ENCODE measurements at places on chromosomes 7 and 10. TPM values are rescaled to one million over a fixed set of nuclear protein-coding genes. Genes with fewer than 3 reads are reported as not detected.

DNA sequence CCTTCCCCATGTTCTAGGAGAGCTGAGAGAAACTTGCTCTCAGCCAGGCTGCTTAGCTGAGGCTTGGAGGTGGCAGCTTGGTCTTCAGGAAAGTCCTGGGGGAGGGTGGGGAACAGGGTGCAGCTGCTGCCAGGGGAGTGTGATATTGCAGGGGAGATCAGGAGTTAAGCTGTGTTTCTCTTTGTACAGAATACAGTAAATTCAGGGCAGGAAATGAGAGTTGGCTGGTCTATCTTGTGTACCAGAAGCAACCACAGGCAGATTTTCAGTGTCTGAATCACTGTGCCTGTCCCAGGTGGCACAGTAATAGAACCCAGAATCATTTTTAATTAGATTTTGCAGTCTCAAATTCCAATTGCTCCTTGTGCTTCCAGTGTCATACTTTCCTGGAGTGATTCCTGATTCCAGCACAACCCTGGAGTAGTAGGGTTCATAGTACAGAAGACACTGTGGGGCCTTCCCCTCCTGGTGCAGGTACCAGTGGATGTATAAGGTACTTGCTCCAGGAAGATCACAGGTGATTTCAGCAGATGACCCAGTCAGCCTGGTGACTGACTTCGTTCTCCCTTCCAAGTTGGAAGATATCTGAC is 94.0 kb upstream of the TARP start:
- H3K36me3 ChIP-seq = no peaks in the 10 kb centered on the region
- DNase-seq = no peak
- H3K27me3 ChIP-seq = no peaks in the 10 kb centered on the region
- no peaks in the 10 kb centered on the region for H3K4me1 ChIP-seq

GRCh38 chr10:3774018-3774813 is 10.8 kb downstream of the KLF6 start:
- no peaks in the 10 kb centered on the region for H3K36me3 ChIP-seq
- H3K27me3 ChIP-seq = no peaks in the 10 kb centered on the region
- peaks cover 19% of the 10 kb centered on the region for H3K4me1 ChIP-seq
- no peak overlapping the region for H3K27ac ChIP-seq
- no peak for DNase-seq

- H3K4me3 ChIP-seq = no peak overlapping the region
- no peaks in the 10 kb centered on the region for H3K27me3 ChIP-seq
- no peak overlapping the region for H3K27ac ChIP-seq
- H3K4me1 ChIP-seq = peaks cover 34% of the 10 kb centered on the region
These were observed 143.0 kb downstream of the NEURL1 start for GRCh38 chr10:103636492-103636891.

DNA sequence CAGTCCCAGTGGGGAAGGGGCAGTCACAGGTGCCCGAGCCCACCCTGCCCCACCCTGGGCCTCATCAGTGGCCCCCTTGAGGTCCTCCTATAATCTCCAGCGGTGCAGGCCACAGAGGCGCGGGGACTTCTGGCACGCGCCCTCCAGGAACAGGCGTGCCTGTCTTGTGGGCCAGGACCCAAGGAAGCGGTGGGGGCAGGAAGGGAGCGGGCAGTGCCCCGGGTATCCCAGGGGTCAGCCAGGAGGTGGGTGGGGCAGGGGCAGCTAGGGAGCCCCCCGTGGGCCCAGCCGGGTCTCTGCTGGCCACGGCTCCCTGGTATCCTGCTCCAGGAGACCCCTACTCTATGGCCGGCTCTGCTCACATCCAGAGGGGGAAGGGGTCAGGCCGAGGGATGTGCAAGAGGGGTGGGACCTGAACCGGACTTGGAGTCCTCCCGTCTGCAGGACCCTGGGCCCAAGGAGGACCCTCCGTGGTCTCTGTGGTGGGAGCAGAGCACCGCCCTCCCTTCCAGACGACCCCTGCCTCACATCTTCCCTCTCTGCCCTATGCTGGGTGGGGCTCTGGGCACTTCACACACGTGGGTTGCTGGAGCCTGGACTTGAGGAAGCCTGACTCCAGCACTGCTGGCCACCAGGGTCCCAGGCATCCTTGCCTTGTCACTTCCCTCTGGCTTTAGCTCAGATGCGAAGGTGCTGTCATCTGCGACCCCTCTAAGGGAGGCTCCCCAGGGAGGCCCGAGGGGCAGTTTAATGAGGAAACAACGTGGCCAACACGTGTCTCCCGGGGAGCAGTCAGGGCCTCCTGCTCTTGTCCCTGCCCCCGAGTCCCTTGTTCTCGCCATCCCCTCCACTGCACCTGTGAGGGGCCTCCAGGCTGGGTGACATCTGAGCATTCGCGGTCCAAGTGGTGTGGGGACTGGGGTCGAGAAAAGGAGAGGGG is 18.3 kb upstream of the GRIFIN start:
- peaks cover 28% of the 10 kb centered on the region for H3K4me1 ChIP-seq
- DNase-seq = no peak
- H3K4me3 ChIP-seq = no peak overlapping the region
- no peak overlapping the region for H3K27ac ChIP-seq
- no peaks in the 10 kb centered on the region for H3K36me3 ChIP-seq

DNA sequence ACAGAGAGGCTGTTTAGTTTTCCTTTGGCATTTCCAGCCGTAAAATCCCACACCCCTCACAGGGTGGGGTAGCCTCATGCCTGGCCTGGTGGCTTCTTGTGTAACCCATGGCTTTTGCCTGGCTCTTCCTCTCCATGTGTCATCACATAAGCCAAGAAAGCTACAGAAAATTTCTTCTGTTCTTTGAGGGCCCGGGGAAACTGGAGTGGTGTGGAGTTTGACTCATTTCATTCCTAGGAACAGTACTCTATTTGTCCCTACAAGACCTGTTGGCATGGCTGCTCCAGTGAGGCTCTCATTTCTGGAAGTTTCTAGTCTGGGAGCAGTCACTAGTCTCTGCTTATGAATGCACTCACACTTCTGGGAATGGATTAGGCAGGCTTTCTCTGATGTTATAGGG is 523.9 kb downstream of the SUGCT start:
- no peak for DNase-seq
- no peaks in the 10 kb centered on the region for H3K27me3 ChIP-seq
- H3K27ac ChIP-seq = no peak overlapping the region
- no peak overlapping the region for H3K4me3 ChIP-seq
- no peaks in the 10 kb centered on the region for H3K4me1 ChIP-seq

- H3K4me3 ChIP-seq = no peak overlapping the region
- no peaks in the 10 kb centered on the region for H3K4me1 ChIP-seq
- no peaks in the 10 kb centered on the region for H3K36me3 ChIP-seq
- DNase-seq = no peak
These were observed 28.6 kb downstream of the PLA2G12B start for GRCh38 chr10:72925951-72926465.

DNA sequence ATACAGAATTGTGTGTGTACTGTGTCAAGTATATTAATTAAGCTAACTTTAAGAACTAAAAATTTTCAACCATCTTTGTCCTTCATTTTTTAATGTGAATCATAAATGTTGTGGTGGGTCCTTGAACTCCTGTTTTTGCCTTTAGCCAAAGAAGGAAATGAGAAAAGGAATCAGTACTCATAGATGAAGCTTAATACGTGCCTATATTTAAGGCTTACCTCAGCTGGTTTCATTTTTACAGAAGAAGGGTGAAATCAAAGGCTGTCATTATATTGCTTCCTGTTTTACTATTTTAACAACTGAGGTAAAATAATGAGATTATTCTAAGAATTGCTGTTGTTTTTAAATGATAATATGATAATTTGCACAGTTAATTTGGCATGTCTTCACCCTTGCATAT is 6.3 kb upstream of the SNX13 start:
- H3K4me3 ChIP-seq = no peak overlapping the region
- no peaks in the 10 kb centered on the region for H3K27me3 ChIP-seq
- H3K36me3 ChIP-seq = no peaks in the 10 kb centered on the region

- no peak overlapping the region for H3K27ac ChIP-seq
- H3K4me1 ChIP-seq = no peaks in the 10 kb centered on the region
- no peak for DNase-seq
- H3K36me3 ChIP-seq = no peaks in the 10 kb centered on the region
These were observed 18.8 kb downstream of the NEBL start for GRCh38 chr10:20877986-20878983.

- no peaks in the 10 kb centered on the region for H3K36me3 ChIP-seq
- no peaks in the 10 kb centered on the region for H3K27me3 ChIP-seq
- no peak overlapping the region for H3K4me3 ChIP-seq
- H3K27ac ChIP-seq = no peak overlapping the region
- no peak for DNase-seq
- peaks cover 32% of the 10 kb centered on the region for H3K4me1 ChIP-seq
These were observed 77.3 kb downstream of the CTBP2 start for GRCh38 chr10:125082881-125083575.

GRCh38 chr7:155255621-155256020 is 42.1 kb upstream of the INSIG1 start:
- H3K4me1 ChIP-seq = peaks cover 43% of the 10 kb centered on the region
- no peaks in the 10 kb centered on the region for H3K36me3 ChIP-seq
- DNase-seq = no peak
- H3K27ac ChIP-seq = no peak overlapping the region
- no peak overlapping the region for H3K4me3 ChIP-seq
- no peaks in the 10 kb centered on the region for H3K27me3 ChIP-seq

DNA sequence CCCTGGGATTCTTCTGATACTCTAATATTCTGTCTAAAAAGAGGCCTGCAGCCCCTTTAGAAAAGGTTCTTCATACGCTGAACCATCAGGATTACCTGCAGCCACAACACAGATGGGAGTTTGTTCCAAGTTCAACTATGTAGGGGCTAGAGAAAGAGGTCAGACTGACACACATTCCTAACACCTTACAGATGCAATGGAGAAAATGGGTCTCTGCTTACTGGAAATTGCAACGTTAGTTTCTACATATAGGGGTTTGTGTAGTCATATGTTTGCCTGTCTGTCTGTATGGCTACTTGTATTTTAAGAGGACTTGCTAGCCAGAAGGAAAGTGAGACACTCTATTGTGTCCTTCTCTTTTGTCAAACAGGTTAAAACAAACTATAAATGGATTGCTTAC is 618.5 kb downstream of the INHBA start:
- no peaks in the 10 kb centered on the region for H3K4me1 ChIP-seq
- H3K27ac ChIP-seq = no peak overlapping the region
- H3K27me3 ChIP-seq = no peaks in the 10 kb centered on the region

DNA sequence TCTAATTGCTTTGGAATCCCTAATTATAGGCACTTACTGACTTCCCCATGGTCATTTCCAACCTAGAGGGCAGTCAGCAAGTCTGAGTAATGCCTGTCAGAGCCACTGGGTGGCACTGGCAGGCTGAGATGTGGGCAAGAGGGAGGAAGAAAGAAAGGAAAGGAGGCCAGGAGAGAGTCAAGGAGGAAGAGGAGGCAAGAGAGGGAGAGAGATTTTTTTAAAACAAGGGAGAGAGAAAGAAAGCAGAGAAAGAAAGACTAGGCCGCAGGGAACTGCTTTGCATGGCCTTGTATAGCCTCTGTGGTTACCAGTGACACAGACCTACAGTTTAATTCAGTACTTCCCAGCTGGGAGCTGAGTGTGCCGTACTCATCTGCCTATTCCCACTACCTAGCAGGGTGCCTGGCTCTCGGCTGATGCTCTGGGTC is 210.4 kb upstream of the ADO start:
- no peak overlapping the region for H3K27ac ChIP-seq
- DNase-seq = peak; percentile 61
- no peak overlapping the region for H3K4me3 ChIP-seq
- H3K27me3 ChIP-seq = no peaks in the 10 kb centered on the region
- no peaks in the 10 kb centered on the region for H3K4me1 ChIP-seq

GRCh38 chr10:4981722-4982471 is 18.7 kb downstream of the AKR1C1 start:
- H3K4me3 ChIP-seq = no peak overlapping the region
- H3K27me3 ChIP-seq = no peaks in the 10 kb centered on the region
- DNase-seq = peak; percentile 77
- no peaks in the 10 kb centered on the region for H3K36me3 ChIP-seq

- no peaks in the 10 kb centered on the region for H3K36me3 ChIP-seq
- no peak overlapping the region for H3K4me3 ChIP-seq
- H3K27ac ChIP-seq = no peak overlapping the region
- no peaks in the 10 kb centered on the region for H3K27me3 ChIP-seq
These were observed 133.0 kb upstream of the AUTS2 start for GRCh38 chr7:69465262-69465661.

- no peaks in the 10 kb centered on the region for H3K36me3 ChIP-seq
- no peak overlapping the region for H3K27ac ChIP-seq
- no peak for DNase-seq
- no peak overlapping the region for H3K4me3 ChIP-seq
- no peaks in the 10 kb centered on the region for H3K4me1 ChIP-seq
- no peaks in the 10 kb centered on the region for H3K27me3 ChIP-seq
These were observed 358.9 kb downstream of the FRMD4A start for GRCh38 chr10:13971601-13972475.

- DNase-seq = peak; percentile 87
- no peaks in the 10 kb centered on the region for H3K27me3 ChIP-seq
- no peaks in the 10 kb centered on the region for H3K36me3 ChIP-seq
- H3K27ac ChIP-seq = no peak overlapping the region
- H3K4me1 ChIP-seq = peaks cover 3% of the 10 kb centered on the region
These were observed 16.1 kb upstream of the IMPDH1 start for GRCh38 chr7:128425850-128426249.

GRCh38 chr7:84829719-84830118 is 357.1 kb downstream of the SEMA3D start:
- no peak for DNase-seq
- no peaks in the 10 kb centered on the region for H3K36me3 ChIP-seq
- H3K4me3 ChIP-seq = no peak overlapping the region
- no peaks in the 10 kb centered on the region for H3K27me3 ChIP-seq

DNA sequence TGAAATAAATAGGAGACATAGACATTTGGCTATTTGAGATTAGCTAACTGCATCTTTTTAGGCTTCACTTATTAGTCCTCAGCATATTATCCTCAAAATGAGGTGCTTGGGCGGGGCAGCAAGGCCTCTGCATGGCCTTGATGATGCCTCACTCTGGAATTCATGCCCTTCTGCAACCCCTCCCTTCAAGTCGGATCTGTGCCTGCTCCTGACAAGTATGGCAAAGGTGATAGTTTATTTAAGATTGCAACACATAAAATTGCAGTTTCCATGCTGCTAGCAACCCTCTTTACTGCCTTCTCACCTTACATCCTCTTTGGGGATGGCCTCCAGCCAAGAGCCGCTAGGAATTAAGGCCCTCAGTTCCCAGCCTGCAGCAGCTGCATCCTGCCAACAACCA is 241.3 kb upstream of the ADARB2 start:
- no peak overlapping the region for H3K27ac ChIP-seq
- DNase-seq = no peak
- H3K4me1 ChIP-seq = no peaks in the 10 kb centered on the region
- H3K36me3 ChIP-seq = no peaks in the 10 kb centered on the region
- H3K4me3 ChIP-seq = no peak overlapping the region
- no peaks in the 10 kb centered on the region for H3K27me3 ChIP-seq

DNA sequence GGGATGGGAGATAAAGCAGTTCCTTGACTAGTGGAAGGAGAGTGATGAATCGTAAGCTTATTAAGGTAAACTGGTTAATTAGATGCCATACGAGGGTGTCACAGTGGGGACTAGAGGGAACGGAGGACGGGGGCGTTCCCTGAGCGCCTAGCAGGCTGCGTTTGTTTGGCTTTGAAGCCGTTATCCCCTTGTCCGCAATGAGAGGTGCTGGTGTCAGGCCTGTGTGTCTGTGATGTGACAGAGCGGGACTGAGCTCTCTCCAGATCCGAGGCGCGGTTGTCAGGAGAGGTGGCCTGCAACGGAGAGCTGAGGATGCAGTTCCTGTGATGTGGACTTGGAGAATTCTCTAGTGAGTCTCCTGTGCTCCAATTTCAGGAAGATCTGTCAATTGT is 60.0 kb upstream of the PRPS1L1 start:
- no peaks in the 10 kb centered on the region for H3K36me3 ChIP-seq
- no peak overlapping the region for H3K27ac ChIP-seq
- no peaks in the 10 kb centered on the region for H3K4me1 ChIP-seq
- H3K27me3 ChIP-seq = no peaks in the 10 kb centered on the region
- no peak for DNase-seq
- no peak overlapping the region for H3K4me3 ChIP-seq

MDFIC gene
- total RNA-seq = 5.8 TPM

UCMA gene
- not detected for total RNA-seq

GRID2IP gene
- 1.9 TPM for total RNA-seq

JAKMIP3 gene
- 3.3 TPM for total RNA-seq

CYP26C1 gene
- 0.31 TPM for total RNA-seq

SMURF1 gene
- 46.9 TPM for total RNA-seq

TLL2 gene
- total RNA-seq = 0.39 TPM

Data from testis (tissue), 5 donors.